ENCODE measurements at places on chromosomes 3 and 15.

DNA sequence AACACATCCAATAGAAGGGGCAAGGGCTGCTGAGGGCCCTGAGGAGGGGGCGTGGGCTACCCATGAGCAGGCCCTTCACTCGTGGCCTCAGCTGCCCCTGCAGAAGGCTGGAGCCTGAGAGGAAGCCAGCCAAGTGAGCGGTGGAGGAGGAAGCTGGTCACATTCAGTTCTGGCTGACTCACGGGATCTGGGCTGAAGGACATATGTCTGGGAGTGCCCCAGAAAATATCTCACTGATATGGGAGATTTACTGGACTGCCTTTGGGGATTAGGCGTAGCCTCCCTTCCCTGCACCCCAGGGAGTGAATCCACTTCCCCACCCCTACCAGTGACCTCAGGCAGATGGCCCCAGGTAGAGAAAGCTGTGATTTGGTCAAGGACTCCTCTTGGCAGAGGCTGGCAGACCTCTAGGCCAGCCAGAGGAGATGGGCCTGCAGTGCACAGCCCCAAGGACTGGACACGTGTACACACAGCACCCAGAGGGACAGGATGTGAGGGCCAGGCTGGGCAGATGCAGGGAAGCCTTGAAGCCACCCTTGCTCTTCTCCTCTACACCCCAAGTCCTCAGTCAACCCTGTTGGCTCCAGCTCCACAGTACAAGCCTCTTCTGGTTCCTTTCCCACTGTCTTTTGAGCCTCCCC lies 14.2 kb upstream of the ANKDD1A start:
- peak; percentile 63 for DNase-seq

DNA sequence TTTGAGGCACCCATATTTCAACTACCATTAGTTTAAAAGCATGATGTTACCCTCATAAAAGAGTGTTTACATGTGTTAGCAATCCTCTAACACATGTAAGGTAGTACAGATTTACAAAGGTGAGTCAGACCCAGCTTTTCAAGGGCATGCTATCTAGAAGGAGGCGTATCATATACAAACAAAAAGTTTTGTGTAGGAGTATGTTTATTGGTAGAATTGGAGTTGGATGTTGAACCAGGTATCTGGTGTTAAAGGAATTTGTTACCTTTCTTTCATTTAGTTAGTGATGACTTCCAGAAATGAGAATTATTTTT lies 2.4 kb downstream of the HACD3 start:
- peak; percentile 57 for DNase-seq

GRCh38 chr3:13539671-13540070 lies 9.3 kb upstream of the FBLN2 start:
- no peak for DNase-seq

GRCh38 chr3:142000325-142000870 lies 124.0 kb downstream of the ATP1B3 start:
- DNase-seq: no peak

- no peak for DNase-seq
Observed at GRCh38 chr15:50542887-50543210, 3.6 kb downstream of the USP50 start.
